ENCODE measurements at places on chromosomes 6 and 20.

DNA sequence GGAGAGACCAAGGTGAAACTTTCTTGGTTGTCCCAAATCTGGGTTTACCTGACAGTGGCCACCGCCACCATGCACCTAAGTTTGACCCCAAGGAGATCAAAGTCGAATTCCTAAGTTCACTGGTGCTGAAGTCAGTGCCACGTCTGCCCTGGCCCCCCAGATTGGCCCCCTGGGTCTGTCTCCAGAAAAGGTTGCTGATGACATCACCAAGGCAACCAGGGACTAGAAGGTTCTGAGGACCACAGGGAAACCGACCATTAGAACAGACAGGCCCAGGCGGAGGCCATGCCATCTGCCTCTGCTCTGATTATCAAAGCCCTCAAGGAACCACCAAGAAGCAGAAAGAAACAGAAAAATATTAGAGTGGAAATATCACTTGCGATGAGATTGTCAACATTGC lies 91.2 kb downstream of the DLL1 start:
- DNase-seq, result no peak

- no peak for DNase-seq
These were observed 73.8 kb downstream of the JARID2 start for GRCh38 chr6:15319677-15320076.

DNA sequence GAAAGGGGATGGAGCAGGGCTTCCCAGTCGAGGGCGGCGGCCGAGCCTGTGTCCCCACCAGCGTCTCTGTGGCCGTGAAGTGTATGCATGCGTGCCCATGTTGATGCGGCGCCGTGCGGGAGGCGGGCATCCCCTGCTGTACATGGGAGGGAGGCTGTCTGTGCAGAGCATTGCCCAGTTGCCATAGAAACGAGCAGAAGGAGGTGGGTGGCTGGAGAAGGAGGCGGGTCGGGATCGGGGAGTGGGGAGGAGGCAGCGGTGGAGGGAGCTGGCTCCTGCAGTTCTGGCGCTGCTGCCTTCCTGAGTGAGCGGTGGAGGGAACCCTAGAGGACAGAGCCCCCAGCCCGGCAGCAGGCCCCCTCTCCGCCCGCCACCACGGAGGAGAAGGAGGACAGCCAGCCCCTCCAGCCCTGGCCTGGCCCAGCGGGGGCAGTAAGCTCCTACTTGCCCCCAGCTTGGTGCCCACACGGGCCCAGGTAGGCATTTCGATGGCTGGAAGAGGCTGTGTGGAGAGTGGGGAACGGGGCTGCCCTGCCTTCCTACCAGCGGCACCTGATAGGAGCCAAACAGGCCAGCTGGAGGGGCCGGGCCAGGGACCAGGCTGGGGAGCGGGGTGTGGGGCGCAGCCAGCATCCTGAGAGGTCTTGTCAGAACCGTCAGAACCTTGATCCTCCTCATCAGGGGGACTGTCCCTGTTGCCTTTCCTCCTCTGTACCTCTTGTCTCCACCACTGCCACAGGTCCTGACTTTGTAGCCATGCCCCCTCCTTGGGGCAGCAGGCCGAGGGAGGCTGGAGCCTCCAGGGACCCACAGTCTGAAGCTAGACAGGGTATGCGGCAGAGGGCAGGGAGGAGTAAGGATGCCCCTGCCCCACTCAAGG lies 41.3 kb downstream of the SPDEF start:
- peak; percentile 62 for DNase-seq

GRCh38 chr6:72002415-72002814 lies 116.1 kb downstream of the RIMS1 start:
- DNase-seq, result no peak

DNA sequence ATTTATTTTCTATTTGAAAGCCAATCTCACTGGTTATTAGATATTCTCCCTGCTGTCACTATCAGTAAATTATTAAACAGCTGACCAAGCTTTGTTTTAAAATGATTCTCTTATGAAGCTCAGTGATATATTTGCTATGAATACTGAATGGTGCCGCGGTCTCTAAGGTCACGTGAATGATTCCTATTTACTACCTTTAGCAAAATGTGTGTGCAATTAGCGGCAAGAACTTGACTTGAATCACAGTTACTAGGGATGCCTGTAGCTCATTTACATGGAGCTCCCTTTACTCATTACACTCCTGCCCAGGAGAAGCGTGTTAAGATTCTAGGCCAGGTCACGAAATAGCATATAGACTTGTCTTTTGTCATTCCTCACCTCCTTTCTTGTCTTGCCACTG lies 12.4 kb upstream of the PTPRT start:
- no peak for DNase-seq

DNA sequence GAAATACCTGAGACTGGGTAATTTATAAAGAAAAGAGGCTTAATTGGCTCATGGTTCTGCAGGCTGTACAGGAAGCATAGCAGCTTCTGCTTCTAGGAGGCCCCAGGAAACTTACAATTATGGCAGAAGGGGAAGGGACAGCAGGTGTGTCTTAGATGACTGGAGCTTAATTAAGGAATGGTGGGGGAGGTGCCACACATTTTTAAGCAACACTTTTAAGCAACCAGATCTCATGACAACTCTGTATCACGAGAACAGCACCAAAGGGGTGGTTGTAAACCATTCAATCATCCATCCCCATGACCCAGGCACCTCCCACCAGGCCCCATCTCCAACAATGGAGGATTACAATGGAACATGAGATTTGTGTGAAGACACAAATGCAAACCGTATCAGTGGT lies 26.9 kb downstream of the FIG4 start:
- no peak for DNase-seq

- DNase-seq, result no peak
These were observed 18.3 kb downstream of the LRRC1 start for GRCh38 chr6:53813096-53813495.

DNA sequence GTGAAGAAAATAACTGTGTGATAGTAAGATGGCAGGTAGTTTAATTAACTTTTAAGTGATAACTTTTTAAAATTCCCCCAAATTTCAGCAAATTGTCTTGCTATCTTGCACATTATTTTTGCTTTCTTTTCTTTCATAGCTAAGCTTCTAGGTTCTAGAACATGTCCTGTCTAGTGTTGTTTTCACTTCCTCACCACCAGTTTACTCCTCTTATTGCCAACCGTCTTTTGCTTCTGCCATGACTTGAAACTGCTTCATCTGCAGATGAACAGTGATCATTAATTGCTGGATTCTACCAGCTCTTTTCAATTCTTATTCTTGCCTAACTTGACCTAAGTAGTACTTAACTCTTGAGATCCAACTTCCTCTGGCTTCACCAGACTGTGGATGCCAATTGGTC lies 137.8 kb downstream of the CENPW start:
- DNase-seq, result no peak

DNA sequence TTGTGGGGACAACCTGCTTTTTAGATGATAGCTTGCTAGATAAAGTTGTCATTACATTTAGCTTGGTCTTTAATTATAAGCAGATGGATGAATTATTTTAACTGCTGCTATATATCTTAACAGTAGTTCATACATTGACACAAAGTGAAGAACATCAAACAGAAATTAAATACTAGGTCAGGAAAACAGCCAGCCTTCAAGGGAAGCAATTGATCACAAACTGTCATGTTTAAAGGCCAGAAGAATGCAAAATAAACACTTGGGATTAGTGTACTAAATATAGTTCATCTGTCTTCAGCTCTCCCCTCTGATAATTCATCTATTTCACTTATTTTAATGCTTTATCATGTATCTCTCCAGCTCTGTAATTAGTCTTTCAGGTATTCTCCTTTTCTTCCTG lies 225.1 kb upstream of the FERMT1 start:
- DNase-seq, result no peak

DNA sequence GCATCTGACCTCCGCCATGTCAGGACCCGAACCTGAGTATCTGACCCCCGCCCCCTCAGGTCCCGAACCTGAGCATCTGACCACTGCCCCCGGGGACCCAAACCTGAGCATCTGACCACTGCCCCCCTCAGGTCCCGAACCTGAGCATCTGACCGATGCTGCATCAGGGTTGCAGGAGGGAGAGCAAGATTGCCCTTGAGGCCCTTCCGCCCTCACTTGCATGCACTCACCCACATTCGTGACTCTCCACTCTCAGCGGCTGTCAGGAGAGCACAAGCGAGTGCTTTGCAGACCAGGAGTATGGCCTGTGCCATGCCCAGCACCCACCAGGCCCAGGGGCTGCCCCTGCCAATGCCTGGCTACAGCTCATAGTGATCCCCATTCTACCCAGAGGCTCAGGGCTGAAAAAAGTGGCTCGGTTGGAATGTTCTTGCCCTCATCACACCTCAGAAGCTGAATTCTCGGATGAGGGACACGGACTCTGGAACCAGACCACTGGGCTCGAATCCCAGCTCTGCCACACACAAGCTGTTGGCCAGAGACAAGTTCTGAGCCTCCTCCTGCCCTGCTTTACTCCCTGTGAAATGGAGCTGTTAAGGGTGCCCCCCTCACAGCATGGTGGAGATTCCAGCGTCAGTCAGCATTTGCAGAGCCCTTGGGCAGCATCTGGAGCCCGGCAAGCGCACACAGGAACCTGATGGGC lies 82.1 kb downstream of the DLL1 start:
- DNase-seq, result no peak

All from AG08396 (cell line).